ENCODE measurements at places on chromosomes 1 and 21.

GRCh38 chr1:7470904-7471638, 300.0 kb upstream of the VAMP3 start:
- no peak for DNase-seq

DNA sequence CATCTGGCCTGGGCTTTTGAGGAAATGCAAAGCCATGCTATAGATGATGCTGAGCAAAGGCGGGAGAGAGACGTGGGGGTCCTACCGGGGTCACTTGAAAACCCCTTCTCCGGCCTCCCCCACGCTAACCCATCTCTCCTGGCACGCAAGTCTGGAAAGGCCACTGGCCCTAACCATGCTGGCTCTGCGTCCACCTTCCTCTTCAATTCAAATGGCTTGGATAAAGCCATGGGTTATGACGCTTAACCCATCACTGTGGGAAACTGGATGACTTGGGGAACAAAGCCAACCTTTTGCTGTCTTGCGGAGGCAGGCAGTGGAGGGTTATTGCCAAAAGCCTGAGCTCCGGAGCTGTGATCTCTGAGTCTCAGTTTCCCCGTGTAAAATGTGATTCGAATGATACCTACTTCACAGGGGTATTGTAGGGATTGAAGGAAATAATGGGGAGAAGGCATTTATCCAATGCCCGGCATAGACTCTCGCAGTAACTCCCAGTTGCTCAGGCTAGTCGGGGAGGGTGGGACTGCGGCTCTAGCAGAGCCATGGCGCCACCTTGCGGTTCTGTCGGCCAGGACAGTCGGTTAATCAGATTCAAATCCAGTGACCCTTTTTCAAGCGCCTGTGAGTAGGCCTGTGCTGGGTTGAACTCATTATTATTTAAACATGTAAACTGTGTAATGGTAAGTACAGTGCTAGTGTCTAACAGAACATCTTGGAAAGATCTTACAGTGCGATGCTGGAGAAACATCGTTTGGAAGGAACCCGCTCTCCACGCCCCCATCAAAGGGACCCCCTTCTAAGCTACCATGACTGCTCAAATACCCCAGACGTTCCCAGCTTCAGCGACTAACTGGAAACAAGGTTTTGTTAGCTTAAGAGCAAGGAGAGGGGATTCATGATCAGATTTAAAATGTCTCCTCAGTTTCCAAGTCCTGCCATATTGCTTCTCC, 20.3 kb downstream of the NEK2 start:
- peak; percentile 16 for DNase-seq

GRCh38 chr1:210340311-210340710, 11.6 kb downstream of the HHAT start:
- DNase-seq = no peak

GRCh38 chr1:62336995-62337705, 17.9 kb upstream of the KANK4 start:
- no peak for DNase-seq

DNA sequence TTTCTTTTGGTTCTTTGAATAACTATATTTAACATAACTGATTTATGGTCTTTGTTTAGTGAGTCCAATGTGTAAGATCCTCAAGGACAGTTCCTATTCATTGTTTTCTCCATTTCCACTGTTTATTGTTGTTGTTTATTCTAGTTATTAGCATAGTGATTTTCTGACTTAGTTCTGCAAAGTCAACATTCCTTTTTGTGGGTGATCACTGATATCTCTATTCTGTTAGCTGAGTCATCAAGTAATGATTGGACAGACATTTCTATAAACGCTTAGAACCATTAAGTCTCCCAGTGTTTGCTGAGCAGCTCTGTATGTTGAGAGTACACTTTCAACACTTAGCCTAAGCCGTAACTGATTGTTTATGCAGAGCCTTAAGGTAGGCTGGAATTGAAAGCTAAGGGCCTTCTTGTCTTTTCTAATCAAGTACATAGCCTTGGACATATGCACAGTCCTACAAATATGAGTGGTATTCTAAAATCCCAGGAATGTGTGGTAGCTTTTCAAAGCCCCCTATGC, 87.1 kb downstream of the SLC5A9 start:
- no peak for DNase-seq

- DNase-seq = no peak
Observed at GRCh38 chr21:45131537-45131999, 57.2 kb downstream of the ADARB1 start.

DNA sequence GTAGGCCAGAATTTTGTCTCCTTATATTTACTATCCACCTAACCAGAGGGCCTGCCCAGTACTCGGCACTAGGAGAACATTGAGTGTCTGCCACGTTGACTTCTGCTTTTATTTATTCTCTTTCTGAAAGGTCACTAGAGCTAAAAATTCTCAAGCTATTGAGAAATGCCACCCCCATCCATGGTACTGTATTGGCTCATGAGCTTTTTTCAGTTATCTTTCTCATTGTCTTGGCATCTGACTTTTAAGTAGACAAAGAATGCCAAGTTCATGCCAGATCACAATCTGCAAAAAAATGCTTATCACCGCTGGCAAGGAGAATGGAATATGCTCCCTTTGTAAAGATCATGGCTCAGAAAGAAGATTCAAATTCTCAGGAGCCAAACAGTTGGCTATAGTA, 49.8 kb upstream of the MROH9 start:
- no peak for DNase-seq

DNA sequence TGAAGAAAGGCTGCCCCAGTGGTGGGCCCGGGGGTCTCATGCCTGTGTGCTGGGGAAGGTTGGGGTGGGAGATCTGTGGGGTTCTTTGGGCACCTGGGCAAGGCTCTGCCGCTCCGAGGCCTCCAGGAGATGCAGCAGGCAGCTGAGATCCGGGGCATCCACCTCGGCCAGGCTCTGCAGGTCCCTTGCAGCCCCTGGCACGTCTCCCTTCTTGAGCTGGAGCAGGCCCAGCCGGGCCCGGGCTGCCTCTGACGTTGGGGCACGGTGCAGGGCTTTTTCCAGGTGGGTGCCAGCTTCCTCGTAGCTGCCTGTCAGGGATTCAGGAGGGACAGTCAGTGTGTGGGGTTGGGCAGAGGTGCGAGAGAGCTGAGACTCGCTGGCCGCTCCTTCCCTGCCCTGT, 11.4 kb upstream of the MMEL1 start:
- no peak for DNase-seq

DNA sequence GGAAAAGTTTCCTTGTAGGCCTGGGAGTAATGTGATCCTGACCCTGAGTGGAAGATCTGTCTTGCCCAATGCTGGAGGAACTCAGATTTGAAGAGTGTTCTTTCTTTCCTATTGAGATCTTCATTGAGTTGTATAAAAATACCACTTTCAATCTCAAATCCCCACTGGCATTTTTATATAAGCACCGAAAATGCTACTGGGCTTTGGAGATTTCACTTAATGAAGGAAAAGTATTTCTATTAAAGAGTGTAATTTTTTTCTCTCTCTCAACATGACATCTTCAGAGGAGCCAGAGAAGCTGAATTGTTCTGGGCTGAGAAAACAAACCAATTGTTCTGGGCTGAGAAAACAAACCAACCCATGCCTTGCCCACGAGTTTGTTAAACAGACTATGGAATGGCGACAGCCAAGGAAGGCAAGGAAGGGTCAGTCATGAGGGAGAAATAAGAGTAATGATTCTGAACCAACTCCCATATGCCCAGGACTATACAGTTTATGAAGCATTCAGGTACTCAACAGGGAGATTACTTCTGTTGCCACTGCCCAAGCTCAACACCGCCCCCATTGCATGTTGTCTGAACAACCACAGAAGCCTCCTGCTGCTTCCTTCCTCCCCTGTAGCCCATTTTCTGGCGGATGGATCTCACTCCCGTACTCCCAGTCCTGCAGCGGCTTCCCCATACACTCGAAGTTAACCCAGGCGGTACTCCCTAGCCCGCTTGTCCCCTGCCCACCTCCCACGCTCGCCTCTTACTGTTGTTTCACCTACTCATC, 103.2 kb downstream of the BEND5 start:
- no peak for DNase-seq

DNA sequence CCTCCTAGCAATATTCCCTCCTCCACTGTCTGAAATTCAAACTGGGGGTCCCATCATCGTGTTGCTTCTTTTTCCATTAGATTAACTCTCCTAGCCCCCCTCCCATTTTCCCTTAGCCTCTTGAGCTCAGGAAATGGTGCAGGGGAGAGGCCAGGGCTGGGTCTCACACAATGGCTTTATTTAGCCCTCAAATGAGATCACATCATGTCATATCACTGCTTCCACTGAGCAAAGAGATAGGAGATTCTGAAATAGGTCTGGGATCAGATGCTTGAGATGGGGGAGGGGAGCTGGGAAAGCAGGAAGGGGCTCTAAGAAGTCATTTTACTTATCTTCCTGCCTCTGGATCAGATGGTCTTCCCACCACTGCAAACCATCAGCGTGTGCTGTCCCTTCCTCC, 17.8 kb upstream of the ARHGEF2 start:
- no peak for DNase-seq

- no peak for DNase-seq
Observed at GRCh38 chr1:204036882-204037655, 35.8 kb upstream of the SOX13 start.

DNA sequence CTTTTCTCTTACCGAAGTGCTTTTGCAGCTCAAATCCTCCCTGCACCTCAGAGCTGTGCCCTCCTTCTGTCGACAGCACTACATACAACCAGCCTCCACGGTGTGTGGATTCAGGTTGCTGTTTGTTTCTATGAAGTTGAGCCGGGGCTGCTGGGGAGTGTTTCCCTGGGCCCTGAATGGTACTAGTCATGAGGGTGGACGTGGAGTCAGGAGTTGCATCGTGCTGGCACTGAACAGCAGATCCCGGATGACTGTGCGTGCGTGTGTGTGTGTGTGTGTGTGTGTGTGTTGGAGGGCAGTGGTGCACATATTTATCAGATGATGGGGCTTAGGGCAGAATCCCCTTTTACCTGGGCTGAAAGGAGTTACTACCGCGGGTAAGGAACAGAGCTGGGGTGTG, 47.0 kb downstream of the ACTL8 start:
- no peak for DNase-seq

- DNase-seq = no peak
Observed at GRCh38 chr1:86846164-86846647, 67.7 kb downstream of the SELENOF start.

- no peak for DNase-seq
Observed at GRCh38 chr21:45304945-45305344, 17.2 kb upstream of the POFUT2 start.

GRCh38 chr1:77659879-77660593, 22.4 kb downstream of the ZZZ3 start:
- no peak for DNase-seq
